ENCODE measurements at places on chromosomes 2 and 18.

DNA sequence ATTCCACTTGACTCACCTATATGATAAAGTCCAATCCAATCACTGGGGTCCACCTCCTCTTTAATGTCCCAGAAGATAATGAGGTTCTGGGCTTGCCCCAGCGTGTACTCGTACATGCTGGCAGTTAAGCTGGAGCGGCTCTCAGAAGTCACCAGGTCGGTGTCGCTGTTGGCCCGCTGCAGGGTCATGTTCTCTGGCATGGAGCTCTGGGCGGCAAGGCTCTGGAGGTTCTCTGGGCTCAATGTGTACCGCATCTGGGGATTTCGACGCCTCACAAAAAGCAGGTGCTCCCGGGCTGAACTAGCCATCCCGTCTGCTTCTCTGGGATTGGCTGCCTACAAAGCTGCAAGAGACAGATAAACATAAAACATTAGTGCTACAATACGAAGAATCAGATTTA is 206.4 kb upstream of the CCDC150 start:
- no peak for DNase-seq

GRCh38 chr2:59879700-59880131 is 673.7 kb downstream of the BCL11A start:
- no peak for DNase-seq

DNA sequence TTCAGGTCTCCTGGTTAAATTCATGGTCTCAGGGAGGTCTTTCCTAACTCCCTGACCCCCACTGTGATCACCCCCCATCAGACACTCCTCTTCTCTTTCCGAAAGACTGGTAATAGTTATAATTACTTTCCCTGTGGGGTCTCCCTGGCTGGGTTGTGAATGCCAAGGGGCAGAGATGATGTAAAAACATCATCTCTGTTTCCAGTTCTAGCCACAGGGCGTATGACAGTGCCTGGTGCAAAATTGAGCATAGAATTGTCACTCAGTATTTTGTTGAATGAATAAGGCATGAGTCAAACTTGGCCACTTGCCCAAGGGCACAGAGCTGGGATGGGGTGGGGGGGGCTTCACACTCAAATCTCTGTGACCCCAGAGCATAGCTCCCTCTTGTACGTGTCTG is 65.2 kb downstream of the LTBP1 start:
- no peak for DNase-seq

GRCh38 chr2:149148194-149149006 is 109.9 kb downstream of the LYPD6B start:
- no peak for DNase-seq

DNA sequence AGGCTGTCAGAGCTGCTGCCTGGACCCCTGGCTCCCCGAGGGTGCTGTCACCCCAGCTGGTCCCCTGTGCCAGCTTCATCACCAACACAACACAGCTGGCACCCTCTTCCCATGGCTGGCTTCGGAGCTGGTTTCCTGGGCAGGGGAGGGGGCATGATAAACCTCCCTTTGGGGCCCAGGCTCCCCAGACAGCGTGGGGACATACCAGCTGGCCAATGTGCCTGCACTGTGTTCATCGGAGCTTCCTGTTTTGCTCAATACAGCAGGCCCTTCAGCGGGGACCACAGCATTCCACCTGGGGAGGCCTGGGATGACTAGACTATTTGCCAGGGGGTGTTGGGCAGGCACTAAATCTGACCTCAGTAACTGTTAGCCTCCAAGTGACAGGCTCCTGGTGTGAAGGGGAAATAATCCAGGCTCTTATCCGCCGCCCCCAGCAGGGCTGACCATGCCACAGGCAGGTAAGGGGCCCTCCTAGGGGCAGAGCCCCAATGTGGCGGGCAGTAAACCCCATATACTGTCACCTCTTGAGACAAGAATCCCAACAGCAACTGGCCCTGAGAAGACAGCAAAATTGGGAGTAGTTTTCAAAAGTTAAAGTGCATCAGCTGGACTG is 44.6 kb downstream of the EMX1 start:
- no peak for DNase-seq

DNA sequence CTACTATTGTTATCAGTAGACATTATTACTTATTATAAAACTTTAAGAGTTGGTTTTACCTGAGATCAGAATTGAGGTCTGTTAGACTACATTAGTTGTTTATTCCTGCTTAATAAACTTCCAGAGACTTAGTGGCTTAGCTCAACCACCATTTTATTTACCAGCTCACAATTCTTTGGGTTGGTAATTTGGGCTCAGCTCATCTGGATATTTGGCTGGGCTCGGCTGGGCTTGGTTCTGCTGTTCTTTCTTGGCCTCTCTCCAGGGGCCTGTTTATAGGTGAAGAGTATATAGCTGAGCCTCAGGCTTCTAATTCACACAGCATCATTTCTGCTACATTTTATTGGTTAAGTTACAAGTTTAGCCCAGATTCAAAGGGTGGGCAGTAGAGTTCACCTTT is 67.9 kb downstream of the CCDC138 start:
- DNase-seq: no peak

- DNase-seq: no peak
Measured at GRCh38 chr2:177636672-177637071, 244.1 kb downstream of the AGPS start.

DNA sequence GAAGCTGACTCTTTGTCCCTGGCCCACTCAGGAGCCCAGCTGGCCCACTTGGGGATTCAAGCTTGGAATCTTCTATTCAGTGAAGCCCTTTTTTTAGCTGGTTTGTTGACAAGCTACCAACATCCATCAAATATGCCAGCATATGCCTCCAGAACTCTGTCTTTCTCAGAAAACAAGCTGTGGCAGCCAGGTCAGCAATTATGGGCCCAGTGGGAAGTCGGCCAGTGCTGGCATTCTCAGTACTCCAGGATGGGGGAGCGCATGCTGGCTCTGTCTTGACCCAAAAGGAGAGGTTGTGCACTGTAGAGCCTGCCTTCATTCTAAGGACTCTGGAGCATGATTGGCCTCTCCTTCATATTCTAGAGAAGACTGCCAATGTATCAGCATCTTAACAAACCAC is 401.5 kb downstream of the CNTNAP5 start:
- no peak for DNase-seq

All from colonic mucosa (tissue), 4 donors.